ENCODE measurements at places on chromosomes 5 and 9.

- DNase-seq: no peak
These were observed 10.5 kb upstream of the IRX2 start for GRCh38 chr5:2761921-2762488.

- no peak for DNase-seq
These were observed 266.4 kb upstream of the ANKRD55 start for GRCh38 chr5:56499491-56499890.

GRCh38 chr5:176400382-176401156, 12.0 kb downstream of the HIGD2A start:
- DNase-seq: no peak

GRCh38 chr5:117761186-117761585, 1186.6 kb upstream of the SEMA6A start:
- no peak for DNase-seq

DNA sequence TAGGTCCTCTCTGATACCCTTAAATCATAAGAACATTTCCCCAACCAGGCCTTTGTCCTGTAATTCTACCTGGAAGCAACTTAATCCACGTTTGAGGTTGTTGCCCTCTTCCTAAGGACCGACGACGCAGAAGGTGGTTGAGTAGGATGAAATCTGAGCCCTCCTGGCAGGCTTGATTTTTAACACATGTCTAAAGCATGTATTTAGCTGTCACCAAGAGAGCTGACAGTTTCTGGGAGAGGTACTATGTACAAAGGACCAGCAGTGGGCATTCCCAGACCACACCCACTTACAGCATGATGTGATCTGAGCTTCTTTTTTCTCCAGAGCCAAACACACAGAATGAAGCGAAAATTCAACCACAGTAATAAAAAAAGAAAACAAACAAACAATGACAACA, 260.9 kb downstream of the SH3GL2 start:
- DNase-seq: no peak

- no peak for DNase-seq
These were observed 243.4 kb upstream of the KCNN2 start for GRCh38 chr5:114118511-114118910.

GRCh38 chr9:10274175-10274574, 338.6 kb downstream of the PTPRD start:
- DNase-seq: no peak

GRCh38 chr9:2158766-2159430, 143.8 kb downstream of the SMARCA2 start:
- DNase-seq: no peak

DNA sequence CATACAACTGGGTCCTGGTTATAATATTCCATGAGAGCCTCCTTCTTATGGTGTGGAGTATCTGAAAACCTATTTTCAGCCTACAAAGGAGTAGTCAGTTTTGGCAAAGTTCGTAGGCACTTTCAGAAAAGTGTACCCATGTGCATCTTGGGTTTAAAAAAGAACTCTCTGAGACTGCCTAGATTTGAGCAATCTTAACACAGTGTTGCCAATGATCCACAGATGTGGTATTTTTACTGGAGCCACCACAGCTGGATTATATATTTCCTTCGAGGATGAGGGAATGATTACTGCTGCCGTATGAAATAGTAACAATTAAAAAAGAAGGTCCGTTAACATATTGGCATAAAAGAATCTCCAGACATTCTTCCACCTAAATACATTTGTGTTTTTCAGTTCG, 1.1 kb downstream of the PALM2AKAP2 start:
- DNase-seq: no peak

GRCh38 chr9:70031141-70031545, 12.5 kb upstream of the MAMDC2 start:
- DNase-seq: no peak

GRCh38 chr9:110015759-110016158, 192.2 kb downstream of the C9orf152 start:
- no peak for DNase-seq

GRCh38 chr5:177443144-177443983, 3.2 kb upstream of the PRR7 start:
- DNase-seq: no peak

- DNase-seq: no peak
These were observed 30.2 kb downstream of the SNX18 start for GRCh38 chr5:54547711-54548250.

DNA sequence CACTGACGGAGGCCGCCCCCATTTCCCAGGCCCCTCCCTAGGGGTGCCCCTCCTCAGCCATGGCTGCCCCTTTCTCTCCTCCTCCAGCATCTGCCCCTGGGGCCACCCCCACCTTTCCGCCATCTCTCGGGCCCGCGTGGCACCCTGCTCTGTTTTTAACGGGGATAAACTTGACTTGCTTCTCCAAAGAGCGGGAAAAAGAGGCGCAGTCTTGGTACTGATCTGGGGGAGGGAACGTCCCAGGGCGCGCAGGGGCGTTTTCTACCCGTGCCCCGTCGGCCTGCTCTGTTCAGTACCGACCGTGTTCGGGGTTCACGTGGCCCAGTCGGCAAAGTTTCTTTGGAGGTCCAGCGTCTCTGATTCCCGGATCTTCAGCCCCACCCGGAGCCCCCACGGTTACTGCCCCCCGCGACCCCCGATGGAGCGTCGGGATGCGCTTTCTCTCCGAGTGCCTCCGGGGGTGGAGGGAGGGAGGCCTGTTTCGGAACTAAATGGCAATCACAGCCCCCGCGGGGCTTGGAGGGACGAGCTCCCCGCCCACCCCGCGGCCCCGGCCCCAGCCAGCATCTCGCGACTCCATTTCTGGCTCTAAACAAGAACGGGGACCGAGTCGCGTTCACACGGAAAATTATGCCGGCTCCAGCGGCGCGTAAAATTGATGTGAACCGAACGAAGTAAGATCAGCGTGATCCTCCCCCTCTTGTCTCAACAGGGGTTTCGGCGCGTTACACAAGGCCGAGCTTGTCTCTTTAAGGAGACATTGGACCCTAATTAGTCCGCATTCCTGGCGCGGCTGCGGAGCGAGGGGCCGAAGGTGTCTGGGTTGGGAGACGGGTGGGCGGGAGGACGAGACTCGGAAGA, 1.1 kb upstream of the TLE4 start:
- no peak for DNase-seq

DNA sequence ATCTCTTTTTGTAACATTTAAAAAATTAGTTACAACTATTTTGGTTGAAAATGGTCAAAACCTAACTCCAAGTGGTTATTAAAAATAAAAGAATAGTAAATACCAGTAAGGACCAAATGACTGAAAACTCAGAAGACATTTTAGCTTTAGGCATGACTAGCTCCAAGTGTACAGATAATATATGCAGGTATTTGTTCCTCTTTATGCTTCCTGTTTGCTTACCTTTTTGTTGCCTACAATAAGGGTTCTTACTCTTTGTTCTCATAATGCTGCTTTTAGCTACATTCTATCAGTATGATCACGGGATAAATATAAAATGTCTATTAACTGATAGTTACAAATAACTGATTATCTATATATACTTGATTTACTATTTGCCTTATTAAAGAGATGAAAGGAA, 259.6 kb downstream of the CDH12 start:
- no peak for DNase-seq

DNA sequence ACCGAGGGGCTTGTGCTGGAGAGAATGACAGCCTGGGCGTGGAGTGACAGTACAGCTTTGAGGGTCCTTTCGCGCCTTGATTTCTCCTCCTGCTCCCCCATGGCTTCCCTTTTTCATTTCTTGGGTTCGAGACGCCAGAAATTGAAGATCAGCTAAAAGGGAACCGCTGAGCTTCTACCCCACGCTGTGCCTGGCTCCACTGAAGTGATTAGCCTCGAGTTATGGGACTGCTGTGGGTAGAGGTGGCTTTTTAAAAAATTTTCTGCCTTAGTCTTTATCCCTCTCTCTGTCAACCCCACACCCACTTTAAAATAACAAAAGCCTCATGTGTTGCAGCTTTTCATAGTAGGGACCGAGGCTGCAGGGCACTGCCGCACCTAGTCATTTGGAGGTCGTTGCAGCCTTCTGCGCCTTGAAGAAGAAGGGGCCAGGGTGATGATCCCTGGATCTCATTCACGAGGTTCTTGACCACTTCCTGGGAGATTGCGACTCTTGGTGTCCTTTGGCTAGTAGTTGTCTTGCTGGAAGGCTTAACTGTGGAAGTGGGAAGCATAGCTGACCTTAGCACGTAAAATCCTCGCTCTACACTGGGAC, 603 bp downstream of the PPIP5K2 start:
- DNase-seq: no peak

DNA sequence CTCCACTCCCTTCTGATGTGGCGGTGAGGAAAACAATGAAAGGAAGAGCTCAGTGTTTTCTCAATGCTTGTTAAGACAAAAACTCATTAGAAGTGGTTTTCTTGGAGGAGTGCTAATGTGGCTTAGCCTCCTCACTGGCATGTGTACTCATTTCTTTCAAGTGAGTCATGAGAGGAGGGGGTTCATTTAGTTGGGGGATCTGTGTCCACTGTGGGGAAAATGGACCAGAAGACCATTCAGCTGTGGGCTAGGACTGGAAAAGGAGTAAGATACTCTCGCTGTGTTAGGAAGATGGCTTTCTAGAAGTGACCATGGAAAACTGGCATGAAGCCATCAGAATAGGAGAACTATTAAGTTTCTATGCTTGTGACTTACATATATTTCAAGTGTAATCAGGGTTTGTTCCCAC, 23.5 kb downstream of the KLF9 start:
- DNase-seq: no peak

DNA sequence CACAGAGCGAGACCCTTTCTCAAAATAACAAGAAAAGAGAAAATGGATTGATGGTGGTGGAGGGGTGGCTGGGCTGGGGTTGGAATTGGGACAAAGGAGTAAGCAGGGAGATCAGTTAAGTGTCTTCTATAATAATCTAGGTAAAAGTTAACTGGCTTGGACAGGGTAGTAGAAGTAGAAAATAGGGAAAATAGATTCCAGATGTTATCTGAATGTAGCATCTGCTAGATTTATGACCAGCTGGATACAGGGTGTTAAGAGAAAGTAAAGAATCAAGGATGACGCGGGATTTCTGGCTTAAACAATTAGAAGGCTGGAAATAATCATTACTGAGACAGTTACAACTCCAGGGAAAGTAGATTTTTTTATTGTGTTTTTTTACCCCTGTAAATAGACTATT, 13.0 kb downstream of the PPP6C start:
- no peak for DNase-seq

GRCh38 chr5:83955916-83956315, 235.3 kb upstream of the HAPLN1 start:
- no peak for DNase-seq

DNA sequence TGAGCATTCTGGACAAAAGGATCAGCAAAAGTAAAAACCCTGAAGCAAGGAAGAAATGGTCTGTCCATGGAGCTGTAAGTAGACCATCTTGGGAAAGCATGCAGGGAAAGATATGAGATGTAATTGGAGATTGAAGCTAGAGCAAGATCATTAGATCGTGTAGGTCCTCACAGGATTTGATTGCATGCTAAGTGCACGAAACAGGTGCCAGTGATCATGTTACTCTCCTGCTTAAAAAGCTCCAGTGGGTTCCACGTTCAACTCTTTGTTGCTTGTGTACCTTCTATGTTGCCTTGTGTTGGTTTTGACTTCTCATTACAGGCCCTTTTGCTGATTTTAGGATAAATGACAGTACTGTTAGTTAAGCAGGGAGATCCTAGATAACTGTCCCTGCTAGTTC, 442.0 kb downstream of the DMRT2 start:
- no peak for DNase-seq

GRCh38 chr5:150206098-150206778, 16.4 kb downstream of the SLC6A7 start:
- DNase-seq: no peak

GRCh38 chr9:36142510-36143244, 6.1 kb downstream of the GLIPR2 start:
- no peak for DNase-seq

GRCh38 chr5:179774442-179774841, 19.3 kb upstream of the LTC4S start:
- DNase-seq: no peak

DNA sequence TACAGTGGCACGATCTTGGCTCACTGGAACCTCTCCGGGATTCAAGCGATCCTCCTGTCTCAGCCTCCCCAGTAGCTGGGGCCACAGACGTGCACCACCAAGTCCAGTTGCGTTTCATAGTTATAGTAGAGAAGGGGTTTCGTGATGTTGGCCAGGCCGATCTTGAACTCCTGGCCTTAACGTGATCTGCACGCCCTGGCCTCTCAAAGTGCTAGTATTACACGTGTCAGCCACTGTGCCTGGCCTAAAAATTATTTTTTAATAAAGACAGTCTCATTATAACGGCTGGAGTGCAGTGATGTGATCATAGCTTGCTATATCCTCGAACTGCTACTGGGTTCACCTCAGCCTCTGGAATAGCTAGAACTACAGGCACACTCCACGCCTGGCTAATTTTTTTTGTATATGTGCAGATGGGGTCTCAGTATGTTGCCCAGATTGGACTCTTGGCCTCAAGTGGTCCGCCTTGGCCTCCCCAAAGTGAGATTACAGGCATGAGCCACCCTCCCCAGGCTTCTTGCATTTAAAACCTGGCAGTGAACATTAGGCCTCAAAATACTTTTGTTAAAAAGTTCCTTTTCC, 4.4 kb downstream of the NPM1 start:
- no peak for DNase-seq

GRCh38 chr5:78593465-78593864, 55.1 kb downstream of the LHFPL2 start:
- DNase-seq: no peak

DNA sequence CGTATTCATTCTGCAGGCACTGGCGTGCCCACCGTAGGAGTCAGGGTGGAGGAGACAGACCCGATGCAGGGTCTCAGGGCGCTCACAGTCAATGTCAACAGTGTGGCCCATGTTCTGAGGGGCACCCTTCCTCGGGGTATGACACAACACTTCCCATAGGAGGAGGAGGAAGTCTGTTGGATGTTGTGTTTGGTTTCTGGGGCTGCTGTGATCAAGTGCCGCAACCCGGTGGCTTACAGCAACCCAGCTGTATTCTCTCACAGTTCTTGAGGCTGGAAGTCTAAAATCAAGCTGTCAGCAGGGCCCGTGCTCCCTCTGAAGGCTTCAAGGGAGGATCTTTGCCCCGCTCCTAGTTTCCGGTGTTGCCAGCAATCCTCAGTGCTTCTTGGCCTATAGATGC, 5.6 kb upstream of the HNRNPAB start:
- no peak for DNase-seq

DNA sequence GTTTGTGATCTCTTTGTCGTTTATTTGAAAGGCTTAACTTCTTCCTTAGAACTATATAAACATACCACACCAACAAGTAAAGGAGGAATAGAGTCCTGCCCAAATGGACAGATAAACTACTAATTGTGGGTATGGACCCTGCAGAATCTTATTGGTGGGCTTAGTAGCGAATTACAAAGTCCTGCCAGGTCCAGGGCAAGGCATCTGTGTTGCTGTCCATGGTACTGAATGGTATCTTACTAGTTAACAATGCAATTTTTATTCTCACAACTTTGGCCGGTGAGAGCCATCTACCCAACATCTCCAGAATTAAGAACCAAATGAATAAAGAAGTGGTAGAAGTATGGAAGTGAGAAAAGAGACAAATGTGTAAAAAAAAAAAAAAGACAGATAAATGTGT, 1782.4 kb upstream of the WWC1 start:
- no peak for DNase-seq

GRCh38 chr5:135476615-135477581, 24.7 kb upstream of the TIFAB start:
- DNase-seq: no peak

- no peak for DNase-seq
These were observed 99.2 kb upstream of the TRIM32 start for GRCh38 chr9:116587919-116588318.

- no peak for DNase-seq
These were observed 1006.9 kb upstream of the CTNND2 start for GRCh38 chr5:12911156-12911555.
